A549 (cell line): ENCODE measurements at places on chromosomes 6 and 20. TPM values are rescaled to one million over a fixed set of nuclear protein-coding genes. Genes with fewer than 3 reads are reported as not detected.

The TRIM10 gene
- 0.03 TPM in 2 of 3 replicates, not detected in the other for polyA plus RNA-seq

DNA sequence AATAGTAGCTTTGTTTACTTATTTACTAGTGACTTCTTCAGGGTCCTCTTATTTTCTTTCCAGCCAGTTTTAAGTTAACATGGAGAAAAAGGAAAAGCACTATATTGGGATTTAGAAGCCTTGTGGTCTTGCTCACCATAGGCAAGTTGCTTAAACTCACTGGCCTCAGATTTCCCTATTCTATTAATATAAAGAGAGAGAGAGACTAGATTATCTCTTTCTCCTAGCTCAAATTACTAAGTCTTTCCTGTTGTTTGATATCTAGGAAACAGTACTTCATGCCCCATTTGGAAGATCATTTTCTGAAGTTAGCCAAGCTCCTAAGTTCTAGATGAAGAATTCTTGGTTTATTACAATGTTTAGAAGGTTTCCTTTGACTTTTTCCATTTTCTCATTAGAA is 32.5 kb downstream of the CTNNBL1 start:
- DNase-seq: no peak

DNA sequence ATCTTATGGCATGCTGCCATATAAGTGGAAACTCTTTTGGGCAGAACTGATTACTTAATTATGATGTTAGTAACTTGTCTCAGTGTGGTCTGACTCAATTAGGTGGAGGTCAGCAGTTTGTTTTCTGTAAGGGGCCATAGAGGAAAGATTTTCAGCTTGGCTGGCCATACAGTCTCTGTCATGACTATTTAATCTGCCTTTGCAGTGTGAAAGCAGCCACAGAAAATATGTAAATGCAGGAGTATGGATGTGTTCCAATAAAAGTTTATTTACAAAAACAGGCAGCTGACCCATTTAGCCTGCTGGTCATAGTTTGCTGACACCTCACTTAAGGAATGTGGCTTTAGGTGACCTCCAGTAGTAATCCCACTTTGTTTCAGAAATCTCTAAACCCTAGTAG is 700.7 kb downstream of the EPM2A start:
- DNase-seq: no peak

The BFSP1 gene
- 5.8 to 8.6 TPM (median 8.3 TPM) in 3 replicates for polyA plus RNA-seq

GRCh38 chr6:12403201-12403826 is 113.2 kb downstream of the EDN1 start:
- peak; percentile 36 for DNase-seq

DNA sequence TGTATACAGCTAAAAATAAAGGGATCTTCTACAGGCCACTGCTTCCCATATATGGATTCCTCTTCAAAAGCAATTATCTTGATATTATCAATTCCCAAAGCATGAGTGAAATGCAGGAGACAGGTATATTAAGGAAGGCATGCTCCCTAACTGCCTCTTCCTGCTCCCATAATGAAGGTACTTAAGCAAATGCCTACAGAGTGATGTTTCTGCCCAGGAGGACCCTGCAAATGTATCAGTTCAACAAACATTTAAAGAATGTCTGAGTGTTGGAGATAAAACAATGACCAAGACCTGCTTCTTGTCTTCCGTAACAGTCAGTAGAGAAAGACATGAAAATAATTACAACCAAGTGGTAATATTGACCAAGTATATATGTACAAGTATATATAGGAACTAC is 4.2 kb downstream of the UBE2J1 start:
- no peak for DNase-seq

DNA sequence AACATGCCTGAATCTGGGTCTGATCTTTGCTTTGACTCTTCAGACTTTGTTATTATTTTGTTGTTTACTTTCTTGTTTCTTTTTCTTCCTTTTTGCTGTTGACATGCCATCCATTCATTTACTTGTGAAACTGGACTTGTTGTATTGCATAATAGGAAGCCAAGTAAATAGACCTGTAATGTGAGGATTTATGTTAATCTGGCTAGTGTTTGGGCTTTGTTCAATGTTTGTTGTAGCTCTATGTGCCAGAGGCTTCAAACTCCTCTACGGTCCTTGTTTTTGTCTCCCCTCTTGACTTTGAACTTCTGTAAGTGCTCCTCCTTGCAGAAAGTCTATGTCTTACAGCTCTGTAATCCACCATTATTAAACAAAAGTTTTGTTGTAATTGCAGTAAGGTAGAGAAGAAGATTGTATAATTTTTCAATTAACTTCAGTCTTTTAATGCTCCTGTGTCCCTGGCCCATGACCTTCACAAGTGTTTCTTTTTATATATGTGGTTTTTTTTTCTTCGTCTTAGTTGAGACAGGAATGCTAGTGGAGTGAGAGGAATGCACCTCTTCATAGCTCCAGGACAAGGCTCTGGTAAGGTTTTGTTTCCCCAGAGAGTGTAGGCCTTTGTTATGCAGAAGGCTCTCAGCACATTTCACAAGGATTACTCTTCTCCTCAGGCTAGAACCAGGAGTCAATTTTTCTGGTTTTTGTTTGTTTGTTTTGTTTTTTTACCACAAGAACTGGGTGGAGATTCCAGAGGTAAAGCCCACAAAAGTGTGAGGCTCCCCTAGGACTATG is 1061.8 kb upstream of the CITED2 start:
- DNase-seq: no peak

- no peak for DNase-seq
Measured at GRCh38 chr6:165641672-165642156, 21.3 kb downstream of the PDE10A start.

- DNase-seq: no peak
Measured at GRCh38 chr20:33651562-33652048, 10.5 kb upstream of the C20orf144 start.

- DNase-seq: no peak
Measured at GRCh38 chr6:160036790-160037206, 67.9 kb downstream of the IGF2R start.
